Activated T-helper 2 cell treated with anti-CD3 and anti-CD28 coated beads, Interferon-gamma antibody, Interleukin-2, Interleukin-4, amounts not matched to agents 10 μg/mL and 5 μg/mL and 100 μg/mL, durations not matched to agents 14 hours and 24 hours and 36 hours (primary cell): ENCODE measurements at places on chromosomes 12 and 14. TPM values are rescaled to one million over a fixed set of nuclear protein-coding genes. Genes with fewer than 3 reads are reported as not detected.

GRCh38 chr14:26463136-26463535 is 134.7 kb downstream of the NOVA1 start:
- no peaks in the 10 kb centered on the region for H3K36me3 ChIP-seq
- no peak overlapping the region for H3K27ac ChIP-seq
- DNase-seq, result no peak
- no peak overlapping the region for H3K4me3 ChIP-seq
- H3K27me3 ChIP-seq, result no peaks in the 10 kb centered on the region

- H3K27me3 ChIP-seq, result no peaks in the 10 kb centered on the region
- DNase-seq, result no peak
- H3K27ac ChIP-seq, result no peak overlapping the region
- H3K4me1 ChIP-seq, result peaks cover 10% of the 10 kb centered on the region
- no peak overlapping the region for H3K4me3 ChIP-seq
Measured at GRCh38 chr14:103445806-103446205, 60.6 kb downstream of the MARK3 start.

GRCh38 chr12:88529531-88530488 is 50.5 kb downstream of the KITLG start:
- DNase-seq, result no peak
- no peaks in the 10 kb centered on the region for H3K36me3 ChIP-seq
- H3K27me3 ChIP-seq, result peaks cover 1% of the 10 kb centered on the region
- H3K4me3 ChIP-seq, result no peak overlapping the region
- no peak overlapping the region for H3K27ac ChIP-seq

DNA sequence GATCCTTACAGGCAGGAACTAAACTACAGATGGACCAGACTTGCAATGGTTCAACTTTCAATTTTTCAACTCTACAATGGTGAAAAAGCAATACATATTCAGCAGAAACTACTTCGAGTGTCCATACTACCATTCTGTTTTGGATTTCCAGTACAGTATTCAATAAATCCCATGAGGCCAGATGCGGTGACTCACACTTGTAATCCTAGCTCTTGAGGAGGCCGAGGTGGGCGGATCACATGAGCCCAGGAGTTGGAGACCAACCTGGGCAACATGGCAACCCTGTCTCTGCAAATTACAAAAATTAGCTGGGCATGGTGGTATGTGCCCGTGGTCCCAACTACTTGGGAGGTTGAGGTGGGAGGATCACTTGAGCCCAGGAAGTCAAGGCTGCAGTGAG is 336.1 kb downstream of the MED13L start:
- no peaks in the 10 kb centered on the region for H3K36me3 ChIP-seq
- H3K4me1 ChIP-seq, result no peaks in the 10 kb centered on the region
- no peak overlapping the region for H3K4me3 ChIP-seq
- no peak overlapping the region for H3K27ac ChIP-seq
- DNase-seq, result no peak

- H3K27me3 ChIP-seq, result no peaks in the 10 kb centered on the region
- H3K4me1 ChIP-seq, result peaks cover 44% of the 10 kb centered on the region
- H3K36me3 ChIP-seq, result peaks cover 68% of the 10 kb centered on the region
- peak overlapping the region; percentile 52 for H3K27ac ChIP-seq
Measured at GRCh38 chr12:109989380-109989779, 6.8 kb downstream of the GIT2 start.

- H3K4me3 ChIP-seq, result no peak overlapping the region
- H3K27me3 ChIP-seq, result no peaks in the 10 kb centered on the region
- H3K4me1 ChIP-seq, result peaks cover 12% of the 10 kb centered on the region
- no peak overlapping the region for H3K27ac ChIP-seq
- no peak for DNase-seq
- H3K36me3 ChIP-seq, result no peaks in the 10 kb centered on the region
Measured at GRCh38 chr14:34334329-34334728, 127.7 kb downstream of the SPTSSA start.

GRCh38 chr12:62320054-62320453 is 59.9 kb downstream of the USP15 start:
- no peak for DNase-seq
- no peak overlapping the region for H3K27ac ChIP-seq
- H3K27me3 ChIP-seq, result no peaks in the 10 kb centered on the region
- no peak overlapping the region for H3K4me3 ChIP-seq
- H3K36me3 ChIP-seq, result peaks cover 63% of the 10 kb centered on the region

The SLCO1B1 gene
- total RNA-seq, result not detected in 2 replicates

The CLEC4D gene
- total RNA-seq, result not detected in 2 replicates

The C12orf60 gene
- 2.2 and 2.8 TPM in 2 replicates for total RNA-seq

The VSIG10 gene
- total RNA-seq, result 9.6 and 11.1 TPM in 2 replicates

The NRL gene
- total RNA-seq, result 1.6 and 1.8 TPM in 2 replicates
